ENCODE measurements at places on chromosomes 4 and X. TPM values are rescaled to one million over a fixed set of nuclear protein-coding genes. Genes with fewer than 3 reads are reported as not detected.

The SLIT2 gene
- total RNA-seq = 56.0 TPM

The PPARGC1A gene
- total RNA-seq = 17.9 TPM

The HMX1 gene
- total RNA-seq = not detected

The GLOD5 gene
- 1.6 TPM for total RNA-seq

The VCX2 gene
- total RNA-seq = not detected

The HDX gene
- total RNA-seq = 3.8 TPM

The RAI2 gene
- 19.9 TPM for total RNA-seq

The ESX1 gene
- total RNA-seq = not detected

The ZFP42 gene
- 0.91 TPM for total RNA-seq

The PDZD4 gene
- total RNA-seq = 8.1 TPM

DNA sequence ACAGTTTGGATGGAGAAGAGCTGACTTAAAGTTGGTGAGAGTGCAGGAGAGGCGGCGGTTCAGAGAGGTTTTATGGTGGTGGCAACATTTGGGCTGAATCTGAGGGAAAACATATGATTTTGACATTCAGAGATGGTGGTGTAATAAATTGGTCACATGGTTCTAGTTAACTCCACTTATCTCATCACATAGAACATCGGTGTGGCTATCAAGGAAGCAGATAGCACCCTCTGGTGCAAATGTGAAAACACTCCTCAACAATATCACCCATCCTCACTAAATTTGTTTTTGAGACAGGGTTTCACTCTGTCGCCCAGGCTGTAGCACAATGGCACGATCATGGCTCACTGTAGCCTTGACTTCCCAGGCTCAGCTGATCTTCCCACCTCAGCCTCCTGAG, 28.8 kb downstream of the SUPT20HL2 start:
- no peak overlapping the region for H3K4me3 ChIP-seq
- peaks cover 50% of the 10 kb centered on the region for H3K27me3 ChIP-seq

DNA sequence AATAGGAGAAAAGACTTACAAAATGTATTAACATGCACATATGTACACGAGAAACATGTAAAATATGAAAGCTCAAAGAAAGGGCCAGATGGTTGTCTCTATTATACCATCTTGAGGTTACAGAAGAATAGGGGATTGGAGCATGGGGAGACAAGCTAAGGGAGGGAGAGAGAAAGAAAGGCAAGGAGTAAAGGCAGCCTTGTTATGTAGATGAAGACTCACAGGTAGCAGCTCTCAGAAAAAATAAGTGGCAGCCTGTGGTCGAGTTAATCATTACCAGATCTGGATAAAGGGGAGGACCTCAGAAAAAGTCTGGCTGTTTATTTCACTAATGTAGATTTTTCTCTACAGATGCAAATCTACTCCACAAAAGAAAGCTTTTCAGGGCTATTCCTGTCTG, 26.6 kb upstream of the PPP1R2C start:
- no peak overlapping the region for H3K4me3 ChIP-seq
- no peaks in the 10 kb centered on the region for H3K4me1 ChIP-seq
- DNase-seq = no peak
- H3K27me3 ChIP-seq = no peaks in the 10 kb centered on the region

- H3K4me3 ChIP-seq = no peak overlapping the region
- DNase-seq = peak; percentile 68
- no peaks in the 10 kb centered on the region for H3K36me3 ChIP-seq
- H3K27me3 ChIP-seq = no peaks in the 10 kb centered on the region
- H3K4me1 ChIP-seq = no peaks in the 10 kb centered on the region
- H3K27ac ChIP-seq = no peak overlapping the region
Observed at GRCh38 chrX:155747520-155747919, 133.6 kb upstream of the VAMP7 start.

- no peak overlapping the region for H3K27ac ChIP-seq
- DNase-seq = peak; percentile 42
- no peaks in the 10 kb centered on the region for H3K36me3 ChIP-seq
- H3K27me3 ChIP-seq = no peaks in the 10 kb centered on the region
- peaks cover 19% of the 10 kb centered on the region for H3K4me1 ChIP-seq
Observed at GRCh38 chr4:140239311-140239710, 85.3 kb upstream of the MAML3 start.

DNA sequence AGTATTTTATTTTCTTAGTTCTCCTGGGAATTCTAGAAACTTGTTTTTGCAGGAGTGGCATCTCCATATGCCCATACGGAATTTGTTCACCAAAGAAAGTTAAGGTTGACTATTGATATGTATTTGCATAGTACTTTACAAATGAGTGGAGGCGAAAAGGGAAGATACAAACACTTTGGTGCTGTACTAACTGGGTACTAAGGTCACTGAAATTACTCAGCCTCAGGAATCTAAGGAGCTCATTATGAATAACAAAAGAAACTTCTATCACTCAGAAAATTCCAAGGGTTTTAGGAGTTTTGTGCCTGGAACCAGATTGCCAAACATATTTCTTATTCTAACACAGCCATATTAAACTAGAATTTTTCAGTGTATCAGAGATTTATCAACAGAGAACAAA, 27.4 kb upstream of the TMPRSS11B start:
- H3K4me1 ChIP-seq = no peaks in the 10 kb centered on the region
- H3K27me3 ChIP-seq = no peaks in the 10 kb centered on the region
- no peak overlapping the region for H3K4me3 ChIP-seq
- no peak overlapping the region for H3K27ac ChIP-seq
- no peak for DNase-seq

- H3K4me3 ChIP-seq = no peak overlapping the region
- no peaks in the 10 kb centered on the region for H3K4me1 ChIP-seq
- no peaks in the 10 kb centered on the region for H3K27me3 ChIP-seq
- no peak for DNase-seq
Observed at GRCh38 chr4:2071252-2071911, 12.3 kb downstream of the NAT8L start.

DNA sequence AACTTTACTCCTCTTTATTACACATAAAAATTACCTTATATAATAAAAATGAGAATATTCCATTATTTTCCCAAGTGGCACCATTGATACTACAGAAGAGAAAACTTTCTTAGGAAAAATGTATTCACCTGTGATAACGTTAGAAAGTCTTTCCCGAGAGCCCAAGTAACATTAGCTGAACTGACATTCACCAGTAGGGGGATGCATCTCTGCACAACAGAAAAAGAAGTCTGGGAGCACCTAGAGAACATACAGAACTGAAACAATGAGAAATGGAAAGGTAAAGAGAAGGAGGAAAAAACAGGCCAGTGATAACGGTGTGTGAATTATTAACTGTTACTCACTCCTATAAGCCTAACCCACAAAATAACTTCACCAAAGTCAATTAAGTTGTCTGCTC, 423.3 kb downstream of the CENPC start:
- no peaks in the 10 kb centered on the region for H3K4me1 ChIP-seq
- H3K36me3 ChIP-seq = no peaks in the 10 kb centered on the region
- no peak for DNase-seq
- no peaks in the 10 kb centered on the region for H3K27me3 ChIP-seq
- no peak overlapping the region for H3K4me3 ChIP-seq

GRCh38 chrX:9252182-9252581, 212.7 kb upstream of the TBL1X start:
- no peaks in the 10 kb centered on the region for H3K36me3 ChIP-seq
- H3K4me1 ChIP-seq = no peaks in the 10 kb centered on the region
- H3K4me3 ChIP-seq = no peak overlapping the region
- peaks cover 1% of the 10 kb centered on the region for H3K27me3 ChIP-seq
- no peak overlapping the region for H3K27ac ChIP-seq

DNA sequence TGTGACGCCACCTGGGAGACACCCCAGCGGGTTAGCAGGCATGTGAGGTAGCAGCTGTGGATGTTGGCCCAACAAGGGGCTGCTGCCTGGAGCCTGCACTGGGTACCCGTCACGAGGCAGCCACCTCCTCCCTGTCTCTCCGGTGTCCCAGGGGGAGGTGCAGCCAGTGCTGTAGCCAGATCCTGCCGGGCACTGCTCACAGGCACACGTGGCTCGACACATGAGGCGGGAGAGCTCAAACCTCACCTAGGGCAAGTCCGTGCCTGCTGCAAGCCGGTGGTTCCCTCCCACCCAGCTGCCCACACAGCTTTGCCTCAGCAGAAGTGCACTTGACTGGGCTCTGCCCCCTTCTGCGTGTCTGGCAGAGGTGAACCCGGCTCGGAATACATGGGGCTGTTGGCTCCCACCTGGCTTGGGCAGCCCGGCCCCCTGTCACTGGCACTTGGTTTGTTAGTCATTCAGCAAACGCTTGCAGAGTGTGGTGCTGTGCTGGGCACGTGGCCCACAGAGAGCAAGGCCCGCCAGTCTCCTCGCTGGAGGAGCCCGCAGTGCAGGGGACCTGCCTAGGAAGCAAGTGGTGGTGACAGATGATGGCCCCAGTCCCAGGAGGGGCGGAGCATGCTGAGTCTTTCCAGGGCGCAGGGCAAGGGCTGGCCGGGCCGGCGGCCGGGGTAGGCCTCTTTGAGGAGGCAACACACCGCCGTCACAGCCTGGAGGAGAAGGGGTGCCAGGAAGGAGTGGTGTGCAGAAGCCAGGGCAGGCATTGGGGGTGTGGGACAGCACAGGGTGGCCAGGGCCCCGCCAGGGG, 10.1 kb upstream of the SH3TC1 start:
- H3K36me3 ChIP-seq = no peaks in the 10 kb centered on the region
- no peaks in the 10 kb centered on the region for H3K27me3 ChIP-seq
- no peak overlapping the region for H3K4me3 ChIP-seq
- peaks cover 17% of the 10 kb centered on the region for H3K4me1 ChIP-seq
- peak; percentile 88 for DNase-seq

- no peaks in the 10 kb centered on the region for H3K4me1 ChIP-seq
- no peak for DNase-seq
- H3K27ac ChIP-seq = no peak overlapping the region
- H3K4me3 ChIP-seq = no peak overlapping the region
Observed at GRCh38 chr4:175280153-175280552, 362.0 kb downstream of the ADAM29 start.

GRCh38 chr4:37438564-37439279, 194.2 kb downstream of the NWD2 start:
- H3K4me3 ChIP-seq = no peak overlapping the region
- DNase-seq = no peak
- no peak overlapping the region for H3K27ac ChIP-seq
- H3K4me1 ChIP-seq = no peaks in the 10 kb centered on the region
- H3K27me3 ChIP-seq = no peaks in the 10 kb centered on the region

DNA sequence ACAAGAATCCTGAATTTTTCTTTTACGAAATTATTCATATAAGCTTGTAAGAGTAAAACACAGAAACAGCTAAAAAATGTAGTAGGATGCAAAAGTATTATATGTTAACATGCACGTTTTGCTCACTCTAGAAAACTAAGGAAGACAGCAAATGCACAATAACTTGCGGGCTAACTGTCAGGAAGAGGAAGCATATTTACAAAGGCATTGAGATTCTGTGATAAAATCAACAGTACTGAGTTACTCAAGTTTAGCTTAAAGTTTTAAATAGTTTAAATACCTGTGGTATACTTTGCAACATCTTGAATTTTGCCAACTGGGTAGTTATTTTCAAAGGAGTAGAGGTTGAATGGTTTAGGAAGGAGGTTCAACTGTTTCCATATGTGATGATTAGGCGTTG, 37.0 kb downstream of the SH2D1A start:
- H3K27me3 ChIP-seq = no peaks in the 10 kb centered on the region
- H3K4me1 ChIP-seq = no peaks in the 10 kb centered on the region
- no peak for DNase-seq
- no peak overlapping the region for H3K4me3 ChIP-seq
- H3K36me3 ChIP-seq = no peaks in the 10 kb centered on the region
- no peak overlapping the region for H3K27ac ChIP-seq

DNA sequence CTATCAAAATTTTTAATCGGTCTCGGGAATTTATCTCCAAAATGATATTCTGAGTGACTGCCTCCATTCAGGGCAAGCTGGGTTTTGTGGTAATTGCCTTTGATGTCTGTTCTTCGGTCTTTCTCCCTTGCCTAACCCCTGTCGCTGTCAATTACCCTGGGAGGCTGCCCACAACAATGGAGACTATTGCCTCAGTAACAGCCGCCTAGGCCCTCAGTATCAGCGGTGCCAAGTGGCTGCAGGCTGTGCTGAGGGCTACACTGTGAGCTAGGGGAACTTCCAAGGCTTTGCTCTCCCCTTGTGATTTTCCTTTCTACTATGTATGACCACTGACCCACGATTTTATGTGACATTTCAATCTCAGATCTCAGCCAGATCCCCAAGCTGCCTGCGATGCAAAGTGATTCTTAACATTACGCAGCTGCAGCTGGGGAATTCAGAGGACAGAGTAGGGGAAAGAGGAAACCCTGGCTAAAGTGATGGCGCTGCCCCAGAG, 36.3 kb upstream of the REST start:
- no peaks in the 10 kb centered on the region for H3K27me3 ChIP-seq
- H3K4me3 ChIP-seq = no peak overlapping the region
- peaks cover 18% of the 10 kb centered on the region for H3K4me1 ChIP-seq
- H3K27ac ChIP-seq = no peak overlapping the region
- H3K36me3 ChIP-seq = no peaks in the 10 kb centered on the region

- H3K4me3 ChIP-seq = no peak overlapping the region
- peaks cover 14% of the 10 kb centered on the region for H3K4me1 ChIP-seq
- no peaks in the 10 kb centered on the region for H3K36me3 ChIP-seq
- DNase-seq = no peak
Observed at GRCh38 chr4:101328063-101328602, 19.2 kb downstream of the PPP3CA start.

DNA sequence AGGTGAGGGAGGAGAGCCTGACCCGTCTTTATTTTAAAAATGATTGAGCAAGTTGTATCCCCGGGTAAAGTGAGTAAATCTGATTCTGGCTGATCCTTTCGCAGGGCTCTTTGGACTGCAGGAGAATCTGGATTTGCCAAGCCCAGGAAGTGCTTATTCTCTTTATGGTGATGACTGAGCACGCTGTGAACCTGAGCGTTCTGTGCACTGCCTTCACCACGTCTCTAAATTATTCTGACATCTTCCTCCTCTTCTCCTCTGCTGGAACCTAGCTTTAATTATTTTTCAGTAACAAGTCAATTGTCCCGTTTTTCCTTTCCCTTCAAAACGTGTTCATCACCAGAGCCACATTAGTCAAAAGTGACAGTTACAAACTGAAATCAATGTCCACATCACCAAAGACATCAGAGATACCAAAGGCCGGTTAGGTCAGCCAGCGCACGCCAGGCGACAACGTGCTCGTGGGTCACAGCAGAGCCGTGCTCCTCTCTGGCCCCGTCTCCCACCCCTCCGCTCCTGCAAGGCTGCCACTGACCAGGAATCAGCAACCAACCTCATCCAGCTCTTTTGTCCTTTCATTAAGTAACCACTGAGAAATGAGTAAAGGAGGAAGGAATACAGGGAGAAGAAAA, 74.3 kb downstream of the DCTD start:
- DNase-seq = no peak
- no peaks in the 10 kb centered on the region for H3K4me1 ChIP-seq
- H3K4me3 ChIP-seq = no peak overlapping the region
- H3K36me3 ChIP-seq = no peaks in the 10 kb centered on the region
- H3K27me3 ChIP-seq = no peaks in the 10 kb centered on the region

DNA sequence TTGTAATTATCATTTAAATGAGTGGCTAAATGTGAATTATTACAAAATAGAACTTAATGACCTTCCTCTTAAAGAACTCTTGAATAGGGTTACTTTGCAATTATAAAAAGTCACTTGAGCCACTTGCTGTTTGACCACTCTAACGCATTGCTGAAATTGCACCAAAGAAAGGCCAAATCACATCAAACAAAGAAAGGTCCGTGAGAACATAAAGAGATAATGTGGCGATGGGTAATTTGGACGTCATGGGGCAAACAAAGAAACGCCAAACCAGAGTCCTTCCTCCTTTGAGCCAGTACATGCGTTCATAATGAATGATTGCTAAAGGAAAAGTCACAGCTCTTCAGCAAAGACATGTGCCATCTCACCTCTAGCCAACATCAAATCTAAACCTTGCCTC, 229.8 kb upstream of the STS start:
- no peaks in the 10 kb centered on the region for H3K4me1 ChIP-seq
- no peak overlapping the region for H3K4me3 ChIP-seq
- H3K36me3 ChIP-seq = no peaks in the 10 kb centered on the region

GRCh38 chrX:22365460-22365859, 92.7 kb downstream of the CBLL2 start:
- H3K4me1 ChIP-seq = no peaks in the 10 kb centered on the region
- H3K4me3 ChIP-seq = no peak overlapping the region
- no peak for DNase-seq

All from lung (tissue), 17 donors.